Hippocampal formation (tissue), 2 donors: ENCODE measurements at places on chromosomes 5 and 9.

- DNase-seq: no peak
These were observed 11.0 kb downstream of the CDH10 start for GRCh38 chr5:24633715-24634325.

- DNase-seq: no peak
These were observed 6.5 kb downstream of the UNC5A start for GRCh38 chr5:176816791-176817347.

- DNase-seq: no peak
These were observed 11.1 kb upstream of the AJM1 start for GRCh38 chr9:136831002-136831719.

DNA sequence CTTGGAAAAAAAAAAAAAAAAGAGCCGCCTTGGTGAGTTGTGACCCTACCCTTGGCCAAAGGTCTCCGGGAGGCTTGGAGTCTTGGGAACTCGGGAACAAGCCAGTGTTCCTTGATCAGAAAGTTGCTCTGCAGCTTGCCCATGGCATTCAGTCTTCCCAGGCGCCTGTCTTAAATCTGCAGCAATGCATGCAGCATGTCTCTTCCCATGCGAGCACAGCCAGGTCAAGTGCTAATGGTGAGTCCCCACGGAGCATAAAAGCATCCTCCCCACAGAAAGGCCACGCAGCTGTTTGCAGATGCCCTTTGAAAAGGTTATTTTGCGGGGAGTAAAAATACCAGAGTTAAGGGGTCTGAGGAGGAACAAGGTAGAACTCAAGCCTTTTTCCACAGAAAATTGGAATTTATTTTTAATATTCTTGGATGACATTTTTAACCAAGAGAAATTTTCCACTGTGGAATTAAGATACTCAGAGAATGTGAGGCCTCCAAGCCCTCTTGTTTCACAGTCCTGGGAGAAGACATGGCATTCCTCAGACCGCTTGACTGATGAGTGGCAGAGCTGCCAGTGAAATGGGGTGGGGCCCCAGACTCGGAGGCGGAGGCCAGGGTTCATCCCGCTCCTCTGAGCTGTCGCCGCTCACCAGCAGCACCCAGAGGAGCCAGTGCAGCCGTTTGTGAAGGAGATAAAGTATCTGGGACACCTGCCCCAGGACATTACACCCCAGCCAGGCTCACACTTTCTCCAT is 81.6 kb downstream of the CYFIP2 start:
- DNase-seq: no peak

DNA sequence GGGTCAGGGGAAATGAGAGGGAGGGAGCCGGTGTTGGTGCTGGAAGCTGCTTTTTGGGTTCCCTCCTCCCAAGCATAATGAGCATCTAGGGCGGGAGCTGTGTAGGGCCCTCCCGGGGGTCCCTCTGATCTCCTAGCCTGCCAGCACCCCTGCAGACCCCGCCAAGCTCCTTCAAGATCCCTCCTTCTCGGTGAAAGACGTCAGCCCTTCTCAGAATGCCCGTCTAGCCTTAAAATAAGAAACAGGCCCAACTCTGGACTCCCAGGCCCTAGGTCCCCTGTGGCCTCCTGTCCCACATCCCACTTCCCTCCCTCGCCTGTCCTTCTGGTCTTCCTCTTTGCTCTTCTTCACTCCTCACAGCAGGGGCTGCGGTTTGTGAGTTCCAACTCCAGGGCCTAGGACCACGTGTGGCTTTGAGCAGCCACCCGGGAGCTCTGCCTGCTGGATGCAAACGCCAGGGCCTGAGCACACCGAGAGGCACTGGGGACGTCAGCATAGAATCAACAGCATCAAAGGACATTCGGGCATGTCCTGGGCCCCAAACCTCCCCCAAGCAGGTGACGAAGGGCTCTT is 8.8 kb upstream of the SCGB3A1 start:
- no peak for DNase-seq

GRCh38 chr9:99722877-99723276 is 98.8 kb upstream of the NR4A3 start:
- DNase-seq: no peak
